ENCODE measurements at places on chromosomes 12 and 14. TPM values are rescaled to one million over a fixed set of nuclear protein-coding genes. Genes with fewer than 3 reads are reported as not detected.

Gene KCNH3
- total RNA-seq = 19.9 TPM

Gene BAG5
- 26.5 TPM for total RNA-seq

Gene BCL2L14
- 0.57 TPM for total RNA-seq

Gene PPM1H
- 8.2 TPM for total RNA-seq

Gene PRIMA1
- 0.79 TPM for total RNA-seq

Gene ACVRL1
- 86.6 TPM for total RNA-seq

Gene MAP1LC3B2
- 5.7 TPM for total RNA-seq

Gene ZNF891
- total RNA-seq = 4.7 TPM

Gene LRRK2
- total RNA-seq = 491 TPM

Gene PMCH
- total RNA-seq = not detected

Gene KHNYN
- total RNA-seq = 63.7 TPM

Gene GLT8D2
- total RNA-seq = 9.5 TPM

Gene TAS2R14
- 1.4 TPM for total RNA-seq

Gene SCNN1A
- 594 TPM for total RNA-seq

Gene KRT83
- total RNA-seq = not detected

Gene P3H3
- total RNA-seq = 8.6 TPM

Gene IFNG-AS1
- total RNA-seq = 0.37 TPM

Gene E2F7
- total RNA-seq = not detected

Gene GDF3
- not detected for total RNA-seq

Gene ATN1
- 74.7 TPM for total RNA-seq

Gene PRORP
- total RNA-seq = 26.9 TPM

Gene SRGAP1
- total RNA-seq = 32.5 TPM

Gene MED6
- 56.5 TPM for total RNA-seq

Gene FANCM
- 34.6 TPM for total RNA-seq

Gene WDR89
- total RNA-seq = 10.9 TPM

Gene RASAL1
- 4.2 TPM for total RNA-seq

Gene CINP
- total RNA-seq = 24.6 TPM

Gene THTPA
- 20.8 TPM for total RNA-seq

Gene RHOJ
- total RNA-seq = 21.0 TPM

Gene MGAT2
- 18.0 TPM for total RNA-seq

Gene CCDC196
- total RNA-seq = not detected

Gene SNAPC1
- 4.2 TPM for total RNA-seq

Gene VWF
- 292 TPM for total RNA-seq

Gene CD4
- 38.2 TPM for total RNA-seq

Gene RPL10L
- not detected for total RNA-seq

Gene P2RX7
- total RNA-seq = 13.4 TPM

Gene DACT1
- total RNA-seq = 3.0 TPM

Gene GALNT8
- total RNA-seq = 0.14 TPM

Gene NR2C1
- total RNA-seq = 23.7 TPM

Gene IL23A
- not detected for total RNA-seq

Gene PPP4R4
- total RNA-seq = 16.3 TPM

Gene PRB3
- total RNA-seq = not detected

Gene FOXG1
- total RNA-seq = not detected

Gene BDKRB1
- not detected for total RNA-seq

Gene NUAK1
- total RNA-seq = 11.6 TPM

Gene GLI1
- total RNA-seq = 0.69 TPM

Gene CHGA
- total RNA-seq = 0.81 TPM

Gene NKX2-1
- 225 TPM for total RNA-seq

Gene TMEM132D
- total RNA-seq = 0.79 TPM

Gene TNS2
- 340 TPM for total RNA-seq

Gene TAS2R46
- total RNA-seq = 7.1 TPM

Gene IAPP
- not detected for total RNA-seq

Gene KRT71
- total RNA-seq = not detected

Gene SLC39A2
- not detected for total RNA-seq

Gene KCNK13
- 3.0 TPM for total RNA-seq

Gene GPD1
- 2.1 TPM for total RNA-seq

Data from upper lobe of left lung (tissue), 6 donors.